ENCODE measurements at places on chromosomes 13 and 19. TPM values are rescaled to one million over a fixed set of nuclear protein-coding genes. Genes with fewer than 3 reads are reported as not detected.

DNA sequence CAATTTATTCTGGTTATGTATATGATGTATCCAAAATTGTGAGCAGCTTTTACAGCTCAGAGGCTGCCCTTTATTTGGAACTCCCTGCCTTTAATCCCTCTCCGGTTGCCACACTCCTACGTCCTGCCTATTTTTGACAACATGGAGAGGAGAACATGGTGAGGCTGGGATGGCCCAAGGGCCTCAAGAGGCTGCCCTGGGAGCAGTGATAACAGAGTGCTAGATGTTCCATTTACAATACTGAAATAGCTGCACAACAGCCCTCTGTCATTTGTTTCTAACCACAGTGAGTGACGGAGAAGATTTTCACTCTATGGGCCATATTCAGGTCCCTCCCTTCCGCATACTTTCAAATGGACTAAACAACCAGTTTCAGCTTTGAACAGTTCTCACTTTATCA, 33.4 kb downstream of the STARD13 start:
- no peaks in the 10 kb centered on the region for H3K27me3 ChIP-seq
- H3K36me3 ChIP-seq, result no peaks in the 10 kb centered on the region
- no peak for DNase-seq

GRCh38 chr19:9958379-9958821, 22.1 kb upstream of the OLFM2 start:
- no peak overlapping the region for H3K4me3 ChIP-seq
- DNase-seq, result no peak
- no peaks in the 10 kb centered on the region for H3K4me1 ChIP-seq
- no peaks in the 10 kb centered on the region for H3K27me3 ChIP-seq
- no peak overlapping the region for H3K27ac ChIP-seq

GRCh38 chr13:113616991-113617749, 32.6 kb downstream of the TFDP1 start:
- DNase-seq, result no peak
- no peak overlapping the region for H3K4me3 ChIP-seq

DNA sequence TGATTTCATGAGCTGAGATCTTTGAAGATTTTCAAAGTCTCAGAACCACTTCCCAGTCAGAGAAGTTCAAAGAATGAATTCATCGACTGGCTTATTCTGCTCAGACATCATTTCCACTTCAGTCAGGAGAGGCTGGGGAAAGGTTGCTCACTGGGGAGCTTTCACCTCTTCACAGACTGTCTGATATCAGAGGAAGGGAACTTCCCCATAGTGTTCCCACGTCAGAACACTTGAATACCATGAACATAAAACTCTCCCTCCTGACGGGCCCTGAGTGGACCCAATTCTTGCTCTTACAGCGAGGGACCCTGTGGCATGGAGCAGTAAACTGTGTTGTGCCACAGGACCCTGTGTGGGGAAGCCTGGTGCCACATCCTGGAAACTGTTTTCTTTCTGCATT, 492.6 kb downstream of the COG6 start:
- H3K27ac ChIP-seq, result peak overlapping the region; percentile 6
- DNase-seq, result no peak
- H3K4me3 ChIP-seq, result no peak overlapping the region
- H3K36me3 ChIP-seq, result no peaks in the 10 kb centered on the region
- no peaks in the 10 kb centered on the region for H3K27me3 ChIP-seq

GRCh38 chr13:93716623-93717022, 490.0 kb downstream of the GPC6 start:
- H3K27me3 ChIP-seq, result no peaks in the 10 kb centered on the region
- no peaks in the 10 kb centered on the region for H3K36me3 ChIP-seq
- DNase-seq, result no peak

DNA sequence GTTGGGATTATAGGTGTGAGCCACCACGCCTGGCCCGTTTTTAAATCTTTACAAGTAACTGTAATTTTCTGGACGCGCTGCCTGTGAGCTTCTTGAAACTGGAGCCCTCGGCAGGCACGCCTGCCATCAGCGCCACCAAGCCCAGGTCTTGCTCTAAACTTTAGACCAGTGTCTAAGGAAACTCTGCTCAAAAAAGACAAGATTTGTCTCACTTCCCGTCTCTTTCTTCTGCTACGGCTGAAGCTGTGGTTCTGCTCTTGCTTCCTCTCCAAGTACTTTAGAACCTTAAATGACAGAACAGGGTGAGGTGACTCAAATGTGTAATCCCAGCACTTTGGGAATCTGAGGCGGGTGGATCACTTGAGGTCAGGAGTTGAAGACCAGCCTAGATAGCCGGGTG, 24.9 kb downstream of the RCN3 start:
- no peaks in the 10 kb centered on the region for H3K27me3 ChIP-seq
- H3K4me3 ChIP-seq, result no peak overlapping the region
- peak overlapping the region; percentile 64 for H3K27ac ChIP-seq
- peak; percentile 69 for DNase-seq

DNA sequence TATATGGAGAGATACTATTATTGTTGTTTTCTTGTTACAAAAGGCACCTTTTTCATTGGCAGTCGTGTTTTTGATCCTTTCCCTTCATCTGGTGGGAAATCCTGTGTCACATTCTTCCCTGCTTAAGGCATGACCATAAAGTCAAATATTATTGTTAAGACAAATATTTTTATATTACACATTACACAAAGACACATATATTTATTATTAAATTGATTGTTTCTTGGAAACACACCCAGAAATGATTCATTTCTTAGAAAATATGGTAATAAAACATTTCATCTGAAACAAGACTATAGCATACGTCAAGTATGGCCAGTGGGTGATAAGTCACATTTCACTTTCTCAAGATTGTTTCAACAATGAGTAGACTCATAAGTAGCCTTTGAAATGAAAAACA, 77.3 kb downstream of the KCTD12 start:
- no peak overlapping the region for H3K27ac ChIP-seq
- no peak overlapping the region for H3K4me3 ChIP-seq
- no peaks in the 10 kb centered on the region for H3K27me3 ChIP-seq
- no peak for DNase-seq
- no peaks in the 10 kb centered on the region for H3K36me3 ChIP-seq

DNA sequence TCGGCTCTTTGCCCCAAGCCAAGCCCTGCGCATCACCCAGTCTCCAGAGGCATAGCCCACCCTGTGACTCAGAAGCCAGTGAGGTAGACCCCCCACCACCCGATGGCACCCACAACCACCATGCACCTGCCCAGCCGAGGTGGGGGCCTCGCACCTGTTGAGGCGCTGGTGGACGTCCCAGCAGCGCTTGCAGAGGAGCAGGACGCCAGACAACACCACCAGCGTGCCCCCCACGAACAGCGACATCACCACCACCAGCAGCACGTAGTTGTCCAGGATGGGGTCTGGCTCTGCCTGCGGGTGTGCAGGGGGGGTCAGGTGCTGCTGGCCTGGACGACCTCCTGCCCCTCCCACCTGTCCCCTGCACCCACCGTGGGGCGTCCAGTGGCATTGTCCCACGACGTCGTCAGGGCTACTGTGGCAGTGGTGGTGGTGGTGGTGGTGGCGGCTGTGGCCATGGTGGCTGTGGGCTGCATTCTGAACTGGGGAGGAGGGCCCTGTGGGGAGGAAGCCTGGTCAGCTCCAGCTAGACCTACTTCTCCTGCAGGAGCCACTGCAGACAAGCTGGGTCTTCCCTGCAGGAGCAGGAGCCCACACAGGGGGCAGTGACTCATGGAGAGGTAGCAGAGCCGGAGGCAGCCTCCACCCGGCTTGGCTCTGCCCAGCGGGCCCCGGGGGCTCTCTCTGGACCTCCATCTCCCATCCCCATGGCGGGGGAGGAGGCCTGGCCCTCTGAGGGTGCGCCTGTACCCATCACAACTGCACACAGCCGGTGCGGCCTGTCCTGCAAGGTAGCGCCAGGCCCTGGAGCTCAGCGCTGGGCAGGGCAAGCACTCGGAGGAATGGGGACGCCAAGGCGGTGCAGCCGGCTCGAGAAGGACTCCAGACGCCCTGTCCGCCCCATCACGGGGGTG, 1.9 kb downstream of the CBARP start:
- H3K4me1 ChIP-seq, result peaks cover 11% of the 10 kb centered on the region
- no peak overlapping the region for H3K4me3 ChIP-seq
- no peaks in the 10 kb centered on the region for H3K27me3 ChIP-seq
- no peak for DNase-seq
- H3K36me3 ChIP-seq, result no peaks in the 10 kb centered on the region
- no peak overlapping the region for H3K27ac ChIP-seq

The LHB gene
- not detected for polyA plus RNA-seq

The ZNF320 gene
- polyA plus RNA-seq, result 5.4 TPM

DNA sequence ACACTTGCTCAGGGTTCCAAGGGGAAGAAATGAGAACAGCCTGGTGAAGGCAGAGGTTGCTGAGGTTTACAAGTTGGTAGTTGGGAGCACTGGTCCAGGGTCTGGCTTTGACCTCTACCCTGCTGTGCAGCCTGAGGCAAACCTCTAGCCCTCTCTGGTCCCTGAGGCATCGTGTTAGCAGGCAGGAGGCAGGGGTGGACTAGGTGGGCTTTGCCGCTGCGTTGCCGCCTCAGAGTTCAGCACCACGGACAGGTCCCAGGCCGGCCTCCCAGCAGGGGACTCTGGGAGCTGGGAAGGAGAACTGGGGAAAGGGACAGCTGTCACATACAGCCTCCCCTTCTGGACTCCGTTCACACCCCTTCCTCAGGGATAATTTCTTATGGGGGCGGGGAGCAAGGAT, 3.1 kb downstream of the NCAN start:
- H3K4me3 ChIP-seq, result no peak overlapping the region
- H3K4me1 ChIP-seq, result no peaks in the 10 kb centered on the region
- no peak overlapping the region for H3K27ac ChIP-seq
- H3K27me3 ChIP-seq, result peaks cover 2% of the 10 kb centered on the region
- DNase-seq, result no peak

- no peak overlapping the region for H3K4me3 ChIP-seq
- H3K27me3 ChIP-seq, result no peaks in the 10 kb centered on the region
- H3K27ac ChIP-seq, result no peak overlapping the region
- no peak for DNase-seq
These were observed 11.9 kb downstream of the C19orf25 start for GRCh38 chr19:1467215-1467489.

DNA sequence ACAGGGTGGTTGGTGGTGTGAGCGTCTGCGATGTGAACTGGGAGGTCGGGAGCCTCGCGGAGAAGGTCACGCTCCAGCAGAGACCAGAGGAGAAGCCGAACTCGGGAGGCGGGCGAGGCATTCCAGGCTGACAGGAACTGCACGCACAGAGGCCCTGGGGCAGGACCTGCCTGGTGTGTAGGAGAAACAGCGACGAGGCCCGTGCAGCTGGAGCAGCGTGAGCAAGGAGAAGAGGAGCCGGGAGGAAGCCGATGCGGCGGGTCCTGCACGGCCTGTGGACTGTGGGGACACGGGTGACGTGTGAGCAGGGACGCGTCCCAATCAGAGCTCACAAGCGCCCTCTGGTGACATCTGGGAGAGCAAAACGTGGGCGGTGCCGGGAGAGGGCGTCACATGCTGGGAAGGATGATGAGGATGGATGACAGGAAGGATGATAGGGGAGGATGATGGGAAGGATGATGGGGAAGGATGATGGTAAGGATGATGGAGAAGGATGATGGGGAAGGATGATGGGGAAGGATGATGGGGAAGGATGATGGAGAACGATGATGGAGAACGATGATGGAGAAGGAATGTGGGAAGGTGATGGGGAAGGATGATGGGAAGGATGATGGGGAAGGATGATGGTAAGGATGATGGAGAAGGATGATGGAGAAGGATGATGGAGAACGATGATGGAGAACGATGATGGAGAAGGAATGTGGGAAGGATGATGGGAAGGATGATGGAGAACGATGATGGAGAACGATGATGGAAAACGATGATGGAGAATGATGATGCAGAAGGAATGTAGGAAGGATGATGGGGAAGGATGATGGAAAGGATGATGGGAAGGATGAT, 16.1 kb upstream of the MADCAM1 start:
- H3K36me3 ChIP-seq, result no peaks in the 10 kb centered on the region
- DNase-seq, result peak; percentile 38

The LAIR1 gene
- 48.6 TPM for polyA plus RNA-seq

The RAB3D gene
- 1.4 TPM for polyA plus RNA-seq

- no peaks in the 10 kb centered on the region for H3K27me3 ChIP-seq
- no peak overlapping the region for H3K4me3 ChIP-seq
- no peaks in the 10 kb centered on the region for H3K36me3 ChIP-seq
- DNase-seq, result no peak
- H3K4me1 ChIP-seq, result no peaks in the 10 kb centered on the region
These were observed 3.5 kb downstream of the PEG3 start for GRCh38 chr19:56837004-56837403.

The MEIOSIN gene
- polyA plus RNA-seq, result not detected

- H3K4me3 ChIP-seq, result no peak overlapping the region
- no peaks in the 10 kb centered on the region for H3K4me1 ChIP-seq
- no peaks in the 10 kb centered on the region for H3K36me3 ChIP-seq
- H3K27ac ChIP-seq, result no peak overlapping the region
- H3K27me3 ChIP-seq, result no peaks in the 10 kb centered on the region
These were observed 13.9 kb downstream of the POLRMT start for GRCh38 chr19:619286-620002.

The LRRC63 gene
- polyA plus RNA-seq, result not detected

The EFNA2 gene
- polyA plus RNA-seq, result not detected

DNA sequence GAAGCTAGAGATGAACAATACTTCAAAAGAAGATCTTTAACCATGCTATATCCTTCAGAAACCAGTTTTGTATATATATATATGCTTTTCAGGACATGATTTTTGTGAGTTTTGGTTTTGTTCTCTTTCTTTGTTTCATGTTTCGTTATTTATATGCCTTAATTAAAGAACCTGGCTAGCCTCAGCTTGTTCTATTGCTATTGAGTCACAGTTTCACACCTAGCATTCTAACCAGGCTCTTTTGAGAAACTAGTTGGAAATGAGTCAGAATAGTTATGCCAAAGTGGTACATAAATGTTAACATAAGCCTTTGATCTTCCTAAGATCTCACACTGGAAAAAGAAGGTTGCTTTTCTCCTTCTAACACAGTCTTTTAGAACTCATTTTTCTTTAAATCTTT, 1925.2 kb downstream of the OLFM4 start:
- no peaks in the 10 kb centered on the region for H3K36me3 ChIP-seq
- DNase-seq, result no peak
- H3K27me3 ChIP-seq, result no peaks in the 10 kb centered on the region
- no peak overlapping the region for H3K27ac ChIP-seq

GRCh38 chr13:109933476-109933875, 147.1 kb upstream of the IRS2 start:
- no peaks in the 10 kb centered on the region for H3K36me3 ChIP-seq
- H3K4me1 ChIP-seq, result no peaks in the 10 kb centered on the region
- no peaks in the 10 kb centered on the region for H3K27me3 ChIP-seq
- DNase-seq, result no peak
- no peak overlapping the region for H3K4me3 ChIP-seq
- H3K27ac ChIP-seq, result no peak overlapping the region

DNA sequence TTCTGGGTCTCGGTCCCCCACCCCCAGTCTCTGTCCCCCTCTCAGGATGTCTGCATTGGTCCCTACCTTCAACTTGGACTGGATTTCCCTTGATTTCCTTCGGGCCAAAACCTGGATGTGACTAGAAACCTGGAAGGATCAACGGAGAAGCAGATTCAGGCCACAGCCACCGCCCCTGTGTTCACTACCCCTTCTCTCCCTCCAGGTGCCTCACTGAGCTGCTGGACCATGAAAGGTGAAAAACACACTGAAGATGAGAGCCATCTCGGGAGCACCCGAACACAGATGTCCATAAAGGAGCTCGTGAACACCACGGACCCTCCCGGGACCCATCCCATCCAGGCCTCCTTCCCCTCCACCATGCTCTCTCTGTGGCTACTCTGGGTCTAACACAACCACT, 5.0 kb downstream of the TEAD2 start:
- no peak overlapping the region for H3K4me3 ChIP-seq
- no peaks in the 10 kb centered on the region for H3K27me3 ChIP-seq
- H3K36me3 ChIP-seq, result no peaks in the 10 kb centered on the region
- H3K4me1 ChIP-seq, result peaks cover 13% of the 10 kb centered on the region

The SRRM5 gene
- 0.97 TPM for polyA plus RNA-seq

The P2RY11 gene
- polyA plus RNA-seq, result 3.1 TPM

Measured in naive thymus-derived CD4-positive, alpha-beta T cell (primary cell).